ENCODE measurements at places on chromosomes 12 and 14.

DNA sequence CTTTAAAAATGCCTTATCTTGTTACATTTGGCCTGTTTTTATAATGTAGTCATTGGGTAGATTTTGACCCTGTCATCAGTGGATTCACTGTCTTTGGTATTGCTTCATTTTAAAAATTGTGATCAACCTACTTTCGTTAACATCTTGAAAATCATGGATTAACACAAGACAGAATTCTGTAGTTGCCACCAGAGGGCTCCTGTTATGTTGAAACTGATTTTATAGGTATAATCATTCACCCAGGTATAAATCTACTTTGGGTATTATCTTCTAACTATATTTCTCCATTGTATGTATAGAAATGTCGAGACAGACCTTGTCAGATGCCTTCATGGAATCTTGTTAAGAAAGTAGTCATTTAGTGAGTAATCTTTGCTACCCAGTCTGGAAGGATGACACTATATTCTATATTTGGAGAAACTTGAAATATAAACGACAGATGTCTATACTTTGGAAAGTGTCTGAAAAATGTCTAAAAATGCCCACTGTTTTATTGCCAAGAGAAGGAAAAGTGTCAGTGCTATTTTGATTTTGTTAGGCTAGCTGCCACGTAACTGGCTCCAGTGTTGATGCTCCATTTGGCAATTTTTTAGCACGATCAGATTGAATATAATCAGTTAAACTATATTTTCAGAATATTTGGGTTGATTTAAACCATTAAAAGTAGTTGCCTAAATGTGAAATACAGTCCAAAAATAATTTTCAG lies 129.4 kb downstream of the PELI2 start:
- peak; percentile 22 for DNase-seq

DNA sequence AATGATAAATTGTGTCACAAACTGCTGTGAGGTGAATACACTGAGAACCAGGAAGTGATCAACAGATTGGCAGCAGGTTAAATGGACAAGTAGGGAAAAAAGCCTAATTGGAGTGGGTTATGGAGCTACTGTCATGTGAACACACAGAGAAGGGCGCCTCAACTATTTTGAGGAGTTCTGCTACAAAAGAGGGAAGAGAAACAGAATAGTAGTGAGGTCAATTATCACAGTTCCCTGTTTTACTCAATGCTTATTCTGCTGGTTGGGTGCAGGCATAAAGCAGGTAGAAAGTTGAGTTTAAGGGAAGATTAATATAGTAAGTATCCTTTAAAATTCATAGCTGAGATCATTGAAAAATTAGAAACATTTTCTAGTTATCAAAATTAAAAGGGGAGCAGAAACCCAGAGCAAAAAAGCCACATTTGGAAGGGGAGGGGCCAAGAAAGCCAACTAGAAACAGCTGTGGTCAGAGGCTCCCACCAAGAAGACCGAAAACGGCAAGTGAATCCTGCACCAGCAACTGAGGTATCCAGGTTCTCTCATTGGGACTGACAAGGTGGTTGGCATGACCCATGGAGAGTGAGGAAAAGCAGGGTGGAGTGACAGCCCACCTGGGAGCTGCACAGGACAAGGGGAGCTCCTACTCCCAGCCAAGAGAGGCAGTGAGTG lies 105.7 kb downstream of the ZC3H14 start:
- no peak for DNase-seq

GRCh38 chr12:43102546-43103264 lies 449.3 kb downstream of the ADAMTS20 start:
- no peak for DNase-seq

- no peak for DNase-seq
These were observed 157.5 kb downstream of the NRXN3 start for GRCh38 chr14:78327426-78328221.

- no peak for DNase-seq
These were observed 229.1 kb upstream of the OR4E1 start for GRCh38 chr14:21902561-21903181.

GRCh38 chr14:23139874-23140273 lies 20.8 kb upstream of the CEBPE start:
- no peak for DNase-seq

DNA sequence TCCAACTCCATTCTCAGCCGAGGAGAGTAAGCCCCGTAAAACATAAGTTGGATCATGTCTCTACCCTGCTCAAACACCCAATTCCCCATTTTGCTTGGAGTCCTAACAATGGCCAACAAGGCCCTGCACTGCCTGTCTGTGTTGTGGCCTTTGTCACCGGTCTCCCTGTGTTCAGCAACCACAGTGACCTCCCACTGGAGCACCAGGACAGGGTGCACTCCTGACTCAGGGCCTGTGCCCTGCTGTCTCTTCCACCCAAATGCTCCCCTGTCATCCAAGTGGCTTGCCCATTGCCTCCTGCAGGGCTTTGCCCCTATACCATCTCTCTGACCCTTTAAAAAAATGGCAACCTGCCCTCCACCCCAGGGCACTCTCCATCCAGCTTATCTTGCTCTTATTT lies 4.4 kb upstream of the KRT85 start:
- DNase-seq, result no peak

DNA sequence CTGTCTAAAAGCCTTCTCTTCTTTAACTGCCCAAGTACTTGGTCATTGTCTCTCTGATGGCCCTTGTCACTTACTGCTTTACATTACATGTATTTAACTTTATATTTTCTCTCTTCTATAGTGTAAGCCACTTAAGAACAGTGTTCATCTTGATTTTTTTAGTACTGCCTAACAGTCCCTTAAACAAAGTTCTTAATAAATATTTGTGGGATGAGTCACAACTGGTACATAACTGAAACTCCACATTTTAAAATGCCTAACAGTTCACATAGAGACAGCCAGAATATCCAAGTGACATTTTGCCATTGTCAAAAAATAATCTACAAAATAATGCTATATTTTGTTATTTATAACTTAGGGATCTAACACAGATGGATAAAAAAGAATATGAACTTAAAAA lies 146.6 kb downstream of the STXBP6 start:
- DNase-seq, result peak; percentile 55

- no peak for DNase-seq
These were observed 233.2 kb upstream of the BTG1 start for GRCh38 chr12:92378682-92379479.
